ENCODE measurements at places on chromosomes 2 and 18.

GRCh38 chr2:204900487-204900886 is 355.2 kb downstream of the PARD3B start:
- no peak for DNase-seq

GRCh38 chr18:577643-578375 is 2.4 kb upstream of the CETN1 start:
- DNase-seq = no peak

- DNase-seq = no peak
Observed at GRCh38 chr2:34069604-34070003, 470.5 kb upstream of the FAM98A start.

GRCh38 chr18:73663581-73663980 is 484.1 kb downstream of the FBXO15 start:
- DNase-seq = no peak

DNA sequence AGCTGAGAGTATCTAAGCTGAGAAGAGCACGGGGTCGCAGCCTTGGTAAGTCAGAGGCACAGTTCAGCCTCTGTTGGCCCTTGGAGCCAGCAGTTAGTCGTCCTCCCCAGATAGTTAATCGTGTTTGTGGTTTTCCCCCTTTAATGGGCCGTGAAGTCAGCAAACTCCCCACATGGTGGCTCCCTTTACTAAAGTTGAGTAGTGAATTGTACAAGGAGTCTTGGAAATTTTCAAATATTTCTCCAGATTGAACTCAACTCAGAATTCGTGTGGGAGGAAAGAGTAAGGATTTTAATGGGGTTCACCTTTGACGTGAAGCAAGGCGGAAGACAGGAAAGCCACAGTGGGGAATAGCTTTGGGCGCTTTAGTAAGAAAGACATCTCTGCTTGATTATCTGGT is 2.4 kb upstream of the ADCYAP1 start:
- DNase-seq = no peak

DNA sequence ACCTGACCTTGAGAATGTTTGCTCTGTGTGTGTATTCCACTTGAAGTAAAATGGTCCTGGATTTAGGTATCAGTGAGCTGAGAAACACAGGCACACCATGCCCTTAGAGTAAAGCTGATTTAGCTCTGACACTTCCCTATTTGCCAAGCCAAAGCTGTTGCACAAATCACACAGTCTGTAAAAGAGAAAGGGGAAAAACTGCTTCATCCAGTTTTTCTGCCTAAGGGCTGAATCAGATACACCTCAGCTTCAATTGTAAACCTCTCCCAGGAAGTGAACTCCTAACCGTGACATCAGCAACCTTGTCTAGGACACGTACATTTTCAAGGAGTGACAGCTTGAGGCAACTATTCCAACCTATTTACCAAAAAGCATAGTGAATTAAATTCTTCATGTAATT is 150.4 kb downstream of the NR4A2 start:
- no peak for DNase-seq

GRCh38 chr18:75777630-75778029 is 350.1 kb upstream of the SMIM21 start:
- DNase-seq = no peak

DNA sequence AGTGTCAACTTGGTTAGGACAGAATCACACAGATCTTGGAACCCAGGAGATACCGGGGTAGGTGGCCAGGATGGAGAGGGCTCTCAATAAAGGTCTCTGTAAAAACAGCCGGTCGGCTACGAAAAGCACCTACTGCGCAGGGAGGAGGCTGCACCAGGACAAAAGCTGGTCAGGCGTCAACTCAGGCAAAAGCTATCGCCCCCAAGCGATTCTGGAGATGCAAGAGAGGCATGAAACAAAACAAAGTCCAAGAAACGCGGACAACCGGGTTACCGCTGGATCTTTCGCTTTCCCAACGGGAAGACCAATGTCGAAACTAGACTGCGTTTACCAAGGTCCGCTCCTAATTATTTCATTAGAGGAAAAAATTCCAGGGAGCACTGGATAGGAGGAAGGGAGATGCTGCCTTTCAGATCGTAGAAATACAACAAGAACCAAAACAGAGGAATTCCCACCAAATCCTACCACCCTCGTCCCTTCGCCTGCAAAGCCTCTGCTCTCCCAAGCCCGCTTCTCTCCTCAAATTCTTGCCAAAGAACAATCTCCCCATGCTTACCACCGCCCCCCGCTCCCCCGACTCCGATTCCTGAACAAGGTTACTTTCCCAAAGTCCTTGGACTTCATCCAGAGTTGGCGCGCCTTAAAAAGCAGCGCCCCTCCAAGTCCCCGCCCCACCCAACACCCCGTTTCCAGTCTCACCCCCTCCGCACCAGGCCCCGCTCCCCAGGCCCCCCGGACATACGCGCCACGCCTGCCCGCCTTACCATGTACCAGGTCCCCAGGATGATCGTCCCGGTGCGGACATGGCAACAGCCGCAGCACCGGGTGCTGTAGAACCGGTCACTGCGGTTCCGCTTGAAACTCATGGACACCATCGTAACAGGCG is 539 bp downstream of the LAPTM4A start:
- DNase-seq = peak; percentile 32
